ENCODE measurements at places on chromosomes 7 and 10.

- no peak for DNase-seq
Observed at GRCh38 chr10:64574371-64574770, 1053.2 kb downstream of the REEP3 start.

GRCh38 chr7:65001291-65001814 lies 5.1 kb downstream of the ERV3-1 start:
- no peak for DNase-seq

- DNase-seq: no peak
Observed at GRCh38 chr7:29424984-29425309, 138.7 kb upstream of the PRR15 start.

GRCh38 chr10:1600861-1601260 lies 136.5 kb downstream of the ADARB2 start:
- DNase-seq: no peak

DNA sequence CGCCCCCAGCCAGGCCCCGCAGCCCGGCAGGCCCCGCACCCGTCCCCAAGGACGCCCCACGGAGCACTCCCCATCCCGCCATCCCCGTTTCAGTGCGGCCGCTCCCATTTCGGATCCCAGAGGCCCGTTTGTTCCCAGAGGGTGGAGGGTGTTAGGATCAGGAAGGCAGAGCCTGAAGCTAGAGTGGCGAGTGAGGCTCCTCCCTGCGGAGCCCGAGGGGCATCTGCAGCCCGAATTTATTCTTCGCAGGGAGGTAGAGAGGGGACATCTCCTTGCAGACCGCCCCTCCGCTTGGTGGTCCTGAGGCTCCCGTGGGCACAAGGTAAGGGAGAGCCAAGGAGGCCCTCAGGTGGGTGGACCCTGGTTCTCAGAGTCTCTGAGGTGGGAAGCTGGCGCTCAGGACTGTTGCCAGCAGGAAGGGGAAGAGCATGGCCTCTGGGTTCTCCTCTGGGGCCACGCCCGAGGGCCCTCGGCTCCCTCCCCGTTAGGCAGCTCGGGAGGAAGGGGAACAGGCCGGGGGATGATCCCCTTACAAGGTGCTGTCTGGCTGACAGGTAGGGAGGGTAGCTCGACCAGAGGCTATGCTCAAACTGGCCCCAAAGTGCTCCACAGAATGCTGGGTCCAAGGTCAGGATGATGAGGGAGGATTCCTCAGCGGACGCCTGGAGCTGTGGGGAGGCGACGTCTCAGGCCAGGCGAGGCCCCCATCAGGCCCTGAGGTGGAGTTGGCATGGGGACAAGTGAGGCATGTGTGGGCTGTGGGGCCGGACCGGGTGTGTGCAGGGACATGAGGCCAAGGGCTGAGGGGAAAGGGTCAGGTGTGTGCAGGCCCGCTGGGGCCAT lies 17.4 kb downstream of the POLL start:
- DNase-seq: no peak

GRCh38 chr10:20391629-20392028 lies 505.5 kb downstream of the NEBL start:
- DNase-seq: no peak

- no peak for DNase-seq
Observed at GRCh38 chr10:5668429-5668828, 2.0 kb upstream of the ASB13 start.

DNA sequence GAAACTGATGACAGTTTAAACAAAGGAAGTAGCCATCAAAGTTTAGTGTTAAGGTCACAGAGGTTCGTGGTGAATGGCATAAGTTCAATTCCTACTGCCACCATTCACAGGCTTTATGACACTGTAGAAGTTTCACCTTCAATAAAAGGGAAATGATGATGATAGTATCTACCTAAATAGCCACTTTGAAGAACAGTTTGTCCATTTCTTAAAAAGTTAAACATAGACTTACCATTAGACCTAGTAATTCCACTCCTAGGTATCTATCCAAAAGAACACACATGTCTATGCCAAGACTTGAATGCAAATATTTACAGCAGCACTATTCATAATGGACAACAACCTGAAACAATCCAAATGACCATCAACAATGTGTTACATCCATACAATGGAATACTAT lies 18.9 kb upstream of the GSTK1 start:
- DNase-seq: no peak

- no peak for DNase-seq
Observed at GRCh38 chr7:46933596-46933995, 648.3 kb downstream of the TNS3 start.

DNA sequence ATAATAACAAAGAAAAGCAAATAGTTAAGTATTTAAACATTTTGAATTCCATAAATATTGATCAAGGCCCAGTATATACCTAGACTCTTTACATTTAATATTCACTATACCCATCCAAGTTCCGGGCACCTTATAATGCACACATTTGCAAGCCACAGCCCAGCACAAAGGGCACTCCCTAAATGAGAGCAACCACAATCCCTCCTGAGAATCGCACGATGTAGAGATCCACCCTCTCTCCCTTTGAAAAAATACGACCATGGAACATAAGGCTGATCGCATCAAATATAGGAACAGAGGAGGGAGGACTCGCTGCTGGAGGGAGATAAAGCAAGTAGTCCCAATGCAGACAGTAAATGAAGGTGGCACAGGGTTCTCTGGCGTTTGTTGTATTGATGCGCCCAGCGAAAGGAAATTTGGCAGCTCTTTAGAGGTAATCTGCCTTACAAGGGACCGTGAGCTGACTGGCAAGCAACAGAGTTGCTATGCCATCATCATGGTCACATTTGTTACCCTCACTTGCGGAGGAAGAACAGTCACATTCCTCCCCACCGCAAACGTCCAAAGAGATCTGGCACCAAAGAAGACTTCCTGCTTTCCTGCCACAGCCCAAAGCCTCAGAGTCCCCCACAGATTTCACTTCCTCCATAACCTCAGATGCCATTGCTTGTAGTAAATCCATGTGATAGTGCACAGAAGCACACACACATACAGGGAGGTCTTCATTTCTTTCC lies 16.1 kb upstream of the TAS2R40 start:
- DNase-seq: peak; percentile 37

- no peak for DNase-seq
Observed at GRCh38 chr10:96416643-96417042, 57.8 kb upstream of the OPALIN start.

- no peak for DNase-seq
Observed at GRCh38 chr10:5543623-5544022, 18.9 kb downstream of the CALML3 start.

DNA sequence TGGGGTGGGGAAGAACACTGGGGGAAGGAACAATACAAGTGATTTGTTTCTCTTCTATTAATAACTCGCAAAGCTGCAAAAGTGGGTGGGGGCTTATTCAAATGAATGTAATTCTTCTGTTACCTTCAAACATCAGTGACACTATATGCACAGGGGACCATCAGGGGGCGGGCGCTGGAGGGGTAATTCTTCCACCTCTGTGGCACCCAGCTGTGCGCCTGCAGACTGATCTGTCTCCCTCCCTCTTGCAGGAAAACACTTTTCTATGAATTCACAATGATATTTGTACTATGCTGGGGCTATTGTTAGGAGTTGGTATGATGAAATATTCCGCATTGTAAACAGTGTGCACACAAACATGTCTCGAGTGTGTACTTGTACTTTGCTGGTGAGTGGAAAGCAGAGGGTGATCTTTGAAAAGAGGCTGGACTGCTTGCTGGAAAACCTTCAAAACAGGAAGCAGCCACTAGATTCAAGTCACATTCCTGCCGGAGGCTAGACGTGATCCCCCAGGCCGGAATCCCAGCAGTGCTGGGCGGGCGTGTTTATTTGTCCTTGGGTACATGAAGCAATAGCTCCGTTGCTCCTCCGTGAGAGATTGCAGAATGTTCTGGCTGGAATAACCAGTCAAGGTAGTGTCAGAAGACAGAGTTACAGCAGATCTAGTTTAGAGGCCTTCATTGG lies 15.8 kb upstream of the BNIP3 start:
- DNase-seq: no peak

- DNase-seq: no peak
Observed at GRCh38 chr10:91541481-91541880, 91.4 kb downstream of the PPP1R3C start.

DNA sequence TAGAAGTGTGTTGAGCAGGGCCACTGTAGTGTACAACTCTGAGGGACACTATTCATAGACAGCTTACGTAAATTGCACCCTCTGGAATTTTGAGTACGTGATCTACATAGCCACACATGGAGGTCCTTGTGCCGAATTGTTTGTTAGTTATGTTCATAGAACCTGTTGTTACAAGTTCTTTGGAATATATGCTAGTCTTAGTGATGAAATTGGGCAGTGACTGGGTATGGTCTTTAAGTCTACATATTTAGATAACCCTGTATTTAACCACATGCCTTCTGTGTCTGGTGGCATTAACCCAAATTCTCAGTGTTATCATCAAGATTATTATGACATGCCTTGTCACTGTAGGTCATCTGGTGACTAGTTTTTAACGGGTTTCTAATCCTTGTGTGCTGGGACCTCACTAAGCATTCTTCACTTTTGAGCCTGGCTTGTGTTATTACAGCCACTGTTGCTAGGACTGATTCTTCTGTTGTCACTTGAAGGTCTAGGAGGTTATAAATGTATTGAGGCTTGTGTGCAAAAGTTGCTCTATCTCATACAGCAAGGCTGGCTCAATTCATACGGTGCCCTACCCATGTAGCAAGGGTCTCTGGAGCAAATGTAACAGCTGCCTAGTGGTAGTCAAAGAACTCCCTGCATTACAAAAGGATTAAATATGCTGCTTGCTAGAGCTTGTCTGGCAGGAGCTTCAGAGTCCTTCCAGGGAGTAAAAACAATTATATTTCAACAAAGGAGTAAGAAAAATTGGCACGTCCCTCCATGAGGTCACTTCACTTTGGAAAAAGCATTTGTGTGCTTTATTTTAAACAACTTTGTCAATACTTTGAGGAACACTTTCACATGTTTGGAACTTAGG lies 65.4 kb downstream of the CDK14 start:
- DNase-seq: no peak

DNA sequence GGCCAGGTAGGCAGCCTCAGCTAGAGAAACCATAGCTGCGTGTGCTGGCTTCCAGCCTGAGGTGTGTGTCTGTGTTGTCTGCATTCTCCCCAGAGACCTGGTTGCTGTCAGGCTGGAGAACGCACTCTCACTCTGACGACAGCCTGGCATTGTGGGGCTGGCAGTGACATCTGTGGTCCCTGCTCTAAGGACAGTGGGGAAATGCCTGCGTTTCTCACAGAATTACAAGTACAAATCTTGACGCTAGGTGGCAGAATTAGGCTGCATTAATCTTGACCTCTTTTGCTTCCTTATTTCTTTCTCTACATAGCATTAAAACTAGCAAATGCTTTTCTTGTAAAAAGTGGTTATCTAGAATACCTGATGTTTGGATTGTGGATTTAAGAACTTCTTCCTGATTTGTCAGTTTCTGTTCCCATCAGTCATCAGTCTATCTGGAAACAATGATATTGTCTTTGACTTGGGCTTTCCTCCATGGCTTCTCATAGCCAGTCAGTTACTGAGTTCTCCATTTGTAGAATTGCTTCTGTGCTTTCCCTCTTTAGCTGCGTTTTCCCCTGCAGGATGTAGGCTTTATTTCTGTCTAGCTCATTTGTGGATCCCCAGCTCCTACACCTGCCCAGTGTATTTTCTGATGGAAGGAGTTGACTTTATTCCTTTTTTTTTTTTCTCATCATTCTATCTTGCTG lies 86.0 kb downstream of the FANK1 start:
- no peak for DNase-seq

Measured in activated CD4-positive, alpha-beta T cell treated with anti-CD3 and anti-CD28 coated beads for 36 hours (primary cell).